ENCODE measurements at places on chromosomes 2 and 18.

DNA sequence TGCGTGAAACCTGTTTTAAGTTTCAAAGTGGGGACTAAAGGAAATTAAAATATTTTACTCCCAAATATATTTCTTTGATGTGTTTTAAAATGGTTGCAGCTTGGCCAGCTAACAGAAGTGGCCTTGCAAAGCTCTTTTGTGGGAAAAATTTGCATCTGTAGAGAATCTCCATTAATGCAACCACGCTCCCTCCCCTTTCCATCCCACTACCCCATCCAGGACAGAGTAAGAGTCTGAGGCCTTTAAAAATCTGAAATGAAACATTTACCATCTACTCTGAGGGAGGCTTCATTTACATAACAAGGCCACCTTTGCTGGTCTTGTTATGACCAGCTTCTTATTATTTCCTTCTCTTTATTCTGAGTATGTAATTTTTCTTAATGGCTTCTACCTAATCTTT, 63.5 kb downstream of the STAT4 start:
- DNase-seq: no peak

- no peak for DNase-seq
These were observed 78.8 kb upstream of the UPP2 start for GRCh38 chr2:158022888-158023287.

- no peak for DNase-seq
These were observed 291.2 kb downstream of the RAD51AP2 start for GRCh38 chr2:17226941-17227490.

DNA sequence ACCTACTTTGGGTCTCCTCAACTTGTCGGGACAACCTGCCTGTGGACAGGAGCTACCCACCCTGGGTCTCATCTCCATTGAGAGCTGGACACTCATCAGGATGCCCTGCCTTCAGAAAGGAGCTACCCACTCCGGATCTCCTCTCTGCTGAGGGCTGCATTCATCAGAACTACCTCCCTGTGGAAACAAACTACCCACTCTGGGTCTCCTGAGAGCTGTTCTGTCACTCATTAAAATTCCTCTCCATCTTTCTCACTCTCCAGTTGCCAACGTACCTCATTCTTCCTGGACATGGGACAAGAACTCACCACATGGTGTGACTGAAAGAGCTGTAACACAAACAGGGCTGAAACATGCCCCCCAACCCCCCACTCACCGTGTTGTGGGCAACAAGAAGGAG, 22.5 kb upstream of the UBE2F start:
- no peak for DNase-seq

GRCh38 chr2:37681587-37681986, 10.1 kb upstream of the CDC42EP3 start:
- no peak for DNase-seq

- no peak for DNase-seq
These were observed 1564.6 kb upstream of the NXPH2 start for GRCh38 chr2:140344838-140345237.

DNA sequence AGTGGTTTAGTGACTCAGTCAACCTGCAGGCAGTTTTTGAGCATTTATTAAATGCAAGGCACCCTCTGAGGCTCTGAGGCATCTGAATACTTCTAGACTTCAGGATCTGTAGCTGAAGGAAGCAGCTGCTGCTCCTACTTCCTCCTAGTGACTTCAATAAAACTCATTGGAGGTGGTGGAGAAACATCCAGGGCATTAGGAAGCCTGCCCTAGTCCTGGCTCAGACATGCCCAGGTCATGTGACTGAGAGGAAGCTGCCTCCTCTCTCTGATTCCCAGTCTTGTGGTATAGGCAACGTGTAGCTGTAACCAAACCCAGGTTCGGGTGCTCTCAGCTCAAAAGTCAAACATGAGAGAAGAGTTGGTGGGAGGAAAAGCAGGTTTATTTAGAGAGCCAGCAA, 287.2 kb upstream of the GYPC start:
- no peak for DNase-seq

DNA sequence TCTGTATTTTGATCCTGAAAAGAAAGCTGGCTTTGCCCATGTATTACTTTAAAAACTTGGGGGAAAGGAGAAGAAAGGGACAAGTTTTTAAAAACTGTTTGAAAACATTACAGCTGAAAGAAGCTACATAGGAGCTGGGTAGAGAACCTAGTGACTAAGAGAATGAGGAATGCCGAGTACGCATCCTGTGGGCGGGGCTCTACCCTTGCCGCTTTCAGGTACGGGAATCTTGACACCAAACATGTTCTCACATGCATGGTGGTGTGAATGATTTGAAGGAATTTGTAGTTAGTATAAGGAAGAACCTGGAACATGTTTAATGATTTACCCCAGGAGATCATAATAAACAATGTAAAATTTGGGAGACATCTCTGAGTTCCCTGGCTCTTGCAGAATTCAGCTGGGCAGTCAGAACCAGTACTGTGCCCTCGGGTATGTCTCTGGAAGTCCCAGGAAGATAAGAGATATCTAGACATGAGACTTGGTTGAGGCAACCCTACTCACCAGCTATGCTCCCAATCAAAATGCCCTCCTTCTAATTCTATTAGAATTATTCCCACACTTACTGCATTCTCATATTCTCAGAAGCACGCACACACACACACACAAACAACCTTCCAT, 16.5 kb upstream of the TGFA start:
- no peak for DNase-seq

GRCh38 chr2:11073251-11073650, 82.0 kb upstream of the SLC66A3 start:
- DNase-seq: no peak

DNA sequence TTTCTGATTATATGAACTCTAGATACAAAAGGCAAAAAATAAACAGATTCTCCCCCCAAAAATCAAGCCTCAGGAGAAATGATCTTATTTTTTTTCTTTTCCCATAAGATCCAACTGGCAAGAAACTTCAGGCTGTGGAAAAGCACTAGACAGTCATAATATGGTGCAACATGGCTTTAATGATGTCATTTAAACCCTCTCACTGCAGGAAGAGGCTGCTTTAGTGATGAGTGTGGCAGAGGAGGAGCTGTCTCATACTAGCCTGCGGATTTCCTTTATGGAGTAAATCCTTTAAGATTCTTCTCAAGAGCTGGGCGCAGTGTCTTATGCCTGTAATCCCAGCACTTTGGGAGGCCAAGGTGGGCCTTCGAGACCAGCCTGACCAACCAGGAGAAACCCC, 83.3 kb upstream of the CD28 start:
- no peak for DNase-seq

GRCh38 chr2:196827356-196827755, 18.2 kb upstream of the C2orf66 start:
- no peak for DNase-seq

GRCh38 chr2:115070002-115070401, 627.6 kb downstream of the DPP10 start:
- DNase-seq: no peak

DNA sequence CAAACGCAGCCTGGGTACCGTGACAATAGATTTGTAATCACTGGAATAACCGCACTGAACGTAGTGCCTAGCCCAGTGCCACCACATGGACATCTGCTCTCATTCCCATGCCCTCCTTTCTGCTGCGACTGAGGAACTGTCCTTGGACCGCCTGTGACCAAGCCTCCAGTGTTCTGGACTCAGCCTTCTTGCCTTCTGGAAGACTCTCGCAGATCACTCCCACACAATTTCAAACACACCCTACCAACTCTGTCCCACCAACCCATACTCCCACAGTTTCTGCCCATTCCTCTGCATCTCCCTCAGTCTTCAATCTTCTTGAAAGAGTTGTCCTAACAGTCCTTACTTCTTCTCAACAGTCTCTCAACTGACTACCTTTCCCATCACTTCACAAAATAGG, 2.1 kb downstream of the RNF149 start:
- DNase-seq: no peak

DNA sequence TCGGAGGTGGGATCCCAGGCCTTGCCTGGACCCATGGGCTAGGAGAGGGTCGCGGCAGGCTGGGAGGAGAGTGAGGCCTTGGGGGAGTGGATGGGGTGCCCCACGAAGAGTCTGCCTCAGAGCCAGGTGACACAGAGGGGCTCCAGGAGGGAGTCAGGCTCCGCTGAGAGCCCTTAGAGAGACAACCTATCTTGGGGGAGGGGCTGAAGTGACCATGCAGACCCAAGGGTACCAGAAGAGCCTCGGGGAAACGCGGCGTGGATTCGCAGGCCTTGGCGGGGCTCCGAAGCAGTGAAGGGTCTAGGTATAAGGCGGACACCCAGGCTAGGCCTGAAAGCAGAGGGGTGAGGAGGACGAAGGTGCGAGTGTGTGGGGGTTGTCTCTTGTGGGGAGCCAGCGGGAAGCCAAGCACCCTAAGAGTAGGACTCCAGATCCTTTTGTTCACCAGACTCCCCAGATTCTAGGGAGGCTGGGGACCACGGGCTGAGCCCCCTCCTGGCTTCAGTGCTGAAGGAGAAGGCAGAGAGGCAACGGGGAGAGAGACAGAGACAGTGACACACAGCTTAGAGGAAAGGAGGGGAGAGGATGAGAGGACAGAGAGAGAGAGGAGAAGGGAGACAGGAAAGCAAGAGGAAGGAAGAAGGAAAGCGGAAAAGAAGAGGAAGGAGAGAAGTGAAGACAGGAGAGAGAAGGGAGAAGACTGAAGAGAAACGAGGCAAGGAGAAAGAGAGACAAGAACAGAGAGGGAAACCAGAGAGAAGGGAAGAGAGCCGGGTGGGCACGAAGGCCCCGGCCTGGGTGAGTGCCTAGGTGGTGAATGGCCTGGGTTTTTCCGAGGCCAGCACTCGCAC, 1.1 kb upstream of the HOXD11 start:
- no peak for DNase-seq

GRCh38 chr2:187505065-187505672, 49.1 kb downstream of the TFPI start:
- DNase-seq: no peak

GRCh38 chr2:136024616-136025015, 39.2 kb upstream of the DARS1 start:
- no peak for DNase-seq
